ENCODE measurements at places on chromosomes 16 and 17. TPM values are rescaled to one million over a fixed set of nuclear protein-coding genes. Genes with fewer than 3 reads are reported as not detected.

- no peak for DNase-seq
These were observed 5.3 kb upstream of the CCL1 start for GRCh38 chr17:34368196-34368945.

DNA sequence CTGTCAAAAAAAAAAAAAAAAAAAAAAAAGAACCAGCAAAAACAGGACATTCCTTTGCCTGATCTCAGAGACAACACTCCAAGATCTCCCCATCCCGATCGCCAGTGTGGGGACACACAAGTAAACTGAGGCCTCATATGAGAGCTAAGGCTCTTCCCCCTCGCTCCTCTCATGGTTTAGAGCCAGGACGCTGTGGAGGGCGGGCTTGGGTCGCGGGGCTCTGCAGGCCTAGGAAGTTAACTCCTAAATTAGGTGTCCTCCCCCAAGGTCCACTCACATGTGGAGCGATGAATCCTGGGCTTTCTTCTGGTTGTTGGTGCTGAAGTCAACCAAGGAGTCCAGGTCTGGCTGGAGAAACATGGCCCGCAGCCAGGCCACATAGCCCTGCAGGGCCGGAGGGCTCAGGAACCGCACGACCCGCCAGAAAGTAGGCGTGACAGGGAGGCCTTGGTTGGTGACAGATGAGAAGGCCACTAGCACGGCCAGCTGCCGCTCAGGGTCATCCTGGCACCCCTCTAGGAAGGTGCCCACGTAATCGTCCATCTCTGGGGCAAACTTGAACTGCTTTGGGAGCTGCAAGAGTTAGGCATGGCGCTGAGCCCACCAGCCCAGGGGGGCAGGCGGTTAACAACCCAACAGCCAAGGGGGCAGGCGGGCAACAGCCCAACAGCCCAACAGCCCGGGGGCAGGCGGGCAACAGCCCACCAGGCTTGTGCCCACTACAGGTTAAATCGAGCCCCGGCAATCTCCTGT, 5.2 kb downstream of the MYBBP1A start:
- no peak for DNase-seq

GRCh38 chr17:62819511-62820221, 11.6 kb upstream of the MARCHF10 start:
- DNase-seq: peak; percentile 84

GRCh38 chr17:21297026-21297520, 12.6 kb downstream of the MAP2K3 start:
- DNase-seq: no peak

GRCh38 chr17:50547736-50548083, 736 bp downstream of the SPATA20 start:
- DNase-seq: no peak

DNA sequence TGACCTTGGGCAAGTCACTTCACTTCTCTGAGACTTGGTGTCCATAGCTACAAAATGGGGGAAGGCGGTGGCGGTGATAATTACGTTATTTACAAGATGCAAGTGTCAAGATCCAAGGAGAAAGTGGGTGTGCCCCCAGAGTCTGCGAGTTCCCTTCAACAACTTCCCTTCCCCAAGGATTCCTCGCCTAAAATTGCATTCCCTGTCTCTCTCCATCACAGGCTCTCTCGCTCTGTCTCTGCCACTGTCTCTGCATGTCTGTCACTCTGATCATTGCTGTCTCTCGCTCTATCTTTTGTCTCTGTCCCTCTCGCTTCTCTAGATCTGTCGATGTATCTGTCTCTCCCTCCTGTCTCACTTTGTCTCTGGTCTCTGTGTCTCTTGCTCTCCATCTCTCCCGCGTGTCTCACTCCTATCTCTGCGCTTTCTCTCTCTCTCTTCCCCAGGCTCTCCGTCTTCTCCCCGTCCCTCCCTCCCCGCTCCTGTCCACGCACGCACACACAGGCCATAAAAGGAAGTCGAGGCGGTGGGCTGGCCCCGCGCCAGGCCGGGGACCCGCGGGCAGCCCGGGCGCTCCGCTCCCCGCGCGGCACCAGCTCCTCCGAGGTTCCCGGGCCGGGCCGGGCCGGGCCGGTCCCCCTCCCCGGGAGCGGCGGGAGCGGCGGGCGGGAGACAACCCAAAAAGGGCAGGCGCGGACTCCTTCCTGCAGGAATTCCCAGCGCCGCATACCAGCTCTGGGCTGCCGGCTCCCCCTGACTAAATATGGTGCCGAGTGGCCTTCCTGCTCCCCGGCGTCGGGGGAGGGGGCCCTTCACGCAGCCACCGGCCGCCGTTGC, 1.1 kb upstream of the MYH11 start:
- DNase-seq: no peak

GRCh38 chr17:80427366-80428282, 12.7 kb downstream of the ENDOV start:
- no peak for DNase-seq

NLRC5 gene
- 63.9 TPM for total RNA-seq

GNAO1 gene
- total RNA-seq: 3.0 TPM

CCL8 gene
- 2.1 TPM for total RNA-seq
